ENCODE measurements at places on chromosomes 11 and 22. TPM values are rescaled to one million over a fixed set of nuclear protein-coding genes. Genes with fewer than 3 reads are reported as not detected.

KCTD14 gene
- polyA plus RNA-seq = 0.79 TPM

MS4A6E gene
- polyA plus RNA-seq = not detected

OR10D3 gene
- not detected for polyA plus RNA-seq

TRIM6 gene
- 0.38 TPM for polyA plus RNA-seq

SLC22A12 gene
- not detected for polyA plus RNA-seq

SMTNL1 gene
- polyA plus RNA-seq = not detected

SYT12 gene
- 3.3 TPM for polyA plus RNA-seq

SSH3 gene
- polyA plus RNA-seq = not detected

BCO2 gene
- 18.7 TPM for polyA plus RNA-seq

PLAAT3 gene
- polyA plus RNA-seq = 13.5 TPM

LRRC74B gene
- not detected for polyA plus RNA-seq

DNAJC24 gene
- polyA plus RNA-seq = 46.7 TPM

CYP2D6 gene
- 1.8 TPM for polyA plus RNA-seq

APOBEC3C gene
- not detected for polyA plus RNA-seq

CHRDL2 gene
- not detected for polyA plus RNA-seq

SAA4 gene
- polyA plus RNA-seq = not detected

ART1 gene
- polyA plus RNA-seq = not detected

OR51B2 gene
- not detected for polyA plus RNA-seq

CHADL gene
- polyA plus RNA-seq = 0.28 TPM

OR9G1 gene
- not detected for polyA plus RNA-seq

TMEM151A gene
- 8.1 TPM for polyA plus RNA-seq

MAPK8IP1 gene
- 3.3 TPM for polyA plus RNA-seq

NXPE2 gene
- 0.30 TPM for polyA plus RNA-seq

KCNJ5 gene
- polyA plus RNA-seq = not detected

GGTLC2 gene
- polyA plus RNA-seq = not detected

ANO5 gene
- polyA plus RNA-seq = 4.5 TPM

CRYBB2 gene
- 0.63 TPM for polyA plus RNA-seq

LDHAL6A gene
- polyA plus RNA-seq = not detected

RNF141 gene
- polyA plus RNA-seq = 26.2 TPM

KLHDC7B gene
- 0.08 TPM for polyA plus RNA-seq

PDE3B gene
- 2.3 TPM for polyA plus RNA-seq

Data from Purkinje cell (primary cell).